ENCODE measurements at places on chromosomes 3 and 15. TPM values are rescaled to one million over a fixed set of nuclear protein-coding genes. Genes with fewer than 3 reads are reported as not detected.

NPAP1 gene
- total RNA-seq = 0.18 TPM

TMCO5A gene
- not detected for total RNA-seq

KCNH8 gene
- 1.3 TPM for total RNA-seq

GOLGA8J gene
- not detected for total RNA-seq

SV2B gene
- 0.26 TPM for total RNA-seq

PLAAT1 gene
- 1.7 TPM for total RNA-seq

ST3GAL6 gene
- total RNA-seq = 6.5 TPM

SRP14 gene
- total RNA-seq = 235 TPM

SPSB4 gene
- 1.2 TPM for total RNA-seq

NRG4 gene
- 2.7 TPM for total RNA-seq

GRCh38 chr3:9553021-9553947 is at the start of gene LHFPL4:
Gene LHFPL4 (minus strand): TSS chr3:9553822. CDS start chr3:9552679, 1,143 bp downstream.
- H3K4me3 ChIP-seq = peak within 1 kb of the TSS; percentile 31
- H3K27me3 ChIP-seq = peaks cover 15% of the 10 kb centered on the region
- peaks cover 5% of the 10 kb centered on the region for H3K4me1 ChIP-seq
- no peak within 1 kb of the TSS for H3K27ac ChIP-seq
- peaks cover 4% of the 10 kb centered on the region for H3K36me3 ChIP-seq
- DNase-seq = no peak

DNA sequence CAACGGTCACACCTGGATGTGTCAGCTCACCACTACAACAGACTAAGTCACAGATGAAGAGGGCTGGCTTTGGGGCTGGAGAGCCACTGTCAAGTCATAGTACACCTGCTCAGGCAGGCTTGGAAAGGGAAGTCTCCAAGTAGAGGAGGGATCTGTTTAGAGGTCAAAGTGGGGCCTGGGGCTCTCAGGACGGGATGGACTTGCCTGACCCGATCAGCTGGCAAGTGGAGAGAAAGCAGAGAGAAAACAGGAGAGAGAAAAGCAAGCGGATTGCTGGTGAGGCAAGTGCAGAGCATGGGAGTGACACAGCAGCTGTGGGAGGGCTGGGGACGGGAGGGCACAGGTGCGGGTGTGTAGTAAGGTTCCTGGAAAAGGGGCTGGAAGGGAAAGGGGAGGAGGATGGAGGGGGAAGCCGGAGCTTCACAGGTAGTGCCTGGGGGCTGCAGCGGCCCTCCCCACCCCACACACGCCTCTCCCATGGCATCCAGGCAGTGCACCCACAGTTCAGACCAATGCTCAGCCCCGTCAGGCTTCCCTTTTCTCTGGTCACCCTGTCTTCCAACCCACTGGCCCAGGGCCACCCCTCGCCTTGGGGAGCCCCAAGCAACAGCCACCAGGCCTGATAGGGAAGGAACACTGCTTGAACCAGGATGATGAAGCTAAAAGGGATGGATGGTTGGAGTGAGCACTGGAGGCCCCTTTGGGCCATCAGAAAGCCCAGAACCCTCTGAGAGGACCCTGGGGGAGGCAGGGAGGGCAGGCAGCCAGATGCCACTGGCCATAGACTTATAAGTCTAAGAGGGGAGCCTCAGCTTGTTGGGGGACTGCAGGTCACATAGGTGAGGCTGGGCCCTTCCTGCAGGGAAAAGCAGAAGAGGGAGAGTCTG is 8.5 kb downstream of the RPS17 start:
- no peak for DNase-seq
- H3K27me3 ChIP-seq = peaks cover 2% of the 10 kb centered on the region
- H3K4me1 ChIP-seq = no peaks in the 10 kb centered on the region
- no peak overlapping the region for H3K4me3 ChIP-seq

- no peaks in the 10 kb centered on the region for H3K4me1 ChIP-seq
- no peak for DNase-seq
- H3K27ac ChIP-seq = no peak overlapping the region
These were observed 862.7 kb upstream of the SEMA6D start for GRCh38 chr15:46854564-46854963.

DNA sequence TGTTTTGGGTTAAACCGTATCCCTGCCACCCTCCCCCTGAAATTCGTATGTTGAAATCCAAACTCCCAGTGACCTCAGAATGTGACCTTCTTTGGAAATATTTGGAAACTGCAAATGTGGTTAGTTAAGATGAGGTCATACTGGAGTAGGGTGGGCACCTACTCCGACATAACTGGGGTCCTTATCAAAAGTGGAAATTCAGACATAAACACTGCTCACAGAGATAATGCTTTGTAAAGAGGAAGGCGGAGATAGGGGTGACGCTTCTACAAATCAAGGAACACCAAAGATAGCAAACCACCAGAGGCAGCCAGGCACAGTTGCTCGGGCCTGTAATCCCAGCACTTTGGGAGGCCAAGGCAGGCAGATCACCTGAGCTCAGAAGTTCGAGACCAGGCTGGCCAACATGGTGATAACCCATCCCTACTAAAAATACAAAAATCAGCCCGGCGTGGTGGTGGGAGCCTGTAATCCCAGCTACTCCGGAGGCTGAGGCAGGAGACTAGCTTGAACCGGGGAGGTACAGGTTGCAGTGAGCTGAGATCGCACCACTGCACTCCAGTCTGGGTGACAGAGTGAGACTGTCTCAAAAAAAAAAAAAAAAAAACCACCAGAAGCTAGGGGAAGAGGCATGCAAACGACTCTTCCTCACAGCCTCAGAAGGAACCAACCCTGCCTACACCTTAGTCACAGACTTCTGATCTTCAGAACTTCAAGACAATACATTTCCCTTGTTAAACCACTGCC is 51.1 kb upstream of the CHD2 start:
- DNase-seq = no peak
- H3K4me3 ChIP-seq = no peak overlapping the region
- no peak overlapping the region for H3K27ac ChIP-seq
- no peaks in the 10 kb centered on the region for H3K27me3 ChIP-seq
- peaks cover 8% of the 10 kb centered on the region for H3K4me1 ChIP-seq

GRCh38 chr15:78208887-78209645 is 25.3 kb downstream of the ACSBG1 start:
- no peak overlapping the region for H3K4me3 ChIP-seq
- H3K27me3 ChIP-seq = no peaks in the 10 kb centered on the region
- no peak overlapping the region for H3K27ac ChIP-seq

DNA sequence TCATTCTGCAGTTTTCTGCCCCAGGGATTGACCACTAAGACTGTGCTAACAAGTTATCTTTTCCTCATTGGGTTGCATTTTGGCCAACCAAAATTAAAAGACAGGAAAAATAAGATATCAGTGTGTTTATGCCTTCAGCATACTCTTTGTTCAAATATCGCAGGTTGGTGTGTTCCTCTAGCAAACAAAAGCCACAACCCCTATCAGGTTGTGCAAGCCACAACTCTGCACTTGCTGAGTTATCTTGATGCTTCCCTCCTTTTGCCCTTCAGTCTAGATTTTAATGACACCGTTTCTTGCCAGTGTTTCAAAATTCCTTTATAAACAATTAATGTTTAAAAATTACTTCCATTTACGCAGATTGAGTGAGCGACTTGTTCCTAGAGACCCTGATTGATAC is 1164.2 kb downstream of the NSUN3 start:
- H3K4me1 ChIP-seq = no peaks in the 10 kb centered on the region
- no peak for DNase-seq
- H3K4me3 ChIP-seq = no peak overlapping the region
- H3K36me3 ChIP-seq = peaks cover 8% of the 10 kb centered on the region

GRCh38 chr3:133935843-133936769 is 40.4 kb upstream of the RAB6B start:
- no peaks in the 10 kb centered on the region for H3K27me3 ChIP-seq
- no peak for DNase-seq
- peaks cover 3% of the 10 kb centered on the region for H3K4me1 ChIP-seq
- H3K27ac ChIP-seq = no peak overlapping the region

GRCh38 chr3:16326724-16327349 is 61.8 kb downstream of the OXNAD1 start:
- peaks cover 2% of the 10 kb centered on the region for H3K27me3 ChIP-seq
- peaks cover 6% of the 10 kb centered on the region for H3K4me1 ChIP-seq
- H3K36me3 ChIP-seq = peaks cover 31% of the 10 kb centered on the region
- no peak overlapping the region for H3K27ac ChIP-seq

DNA sequence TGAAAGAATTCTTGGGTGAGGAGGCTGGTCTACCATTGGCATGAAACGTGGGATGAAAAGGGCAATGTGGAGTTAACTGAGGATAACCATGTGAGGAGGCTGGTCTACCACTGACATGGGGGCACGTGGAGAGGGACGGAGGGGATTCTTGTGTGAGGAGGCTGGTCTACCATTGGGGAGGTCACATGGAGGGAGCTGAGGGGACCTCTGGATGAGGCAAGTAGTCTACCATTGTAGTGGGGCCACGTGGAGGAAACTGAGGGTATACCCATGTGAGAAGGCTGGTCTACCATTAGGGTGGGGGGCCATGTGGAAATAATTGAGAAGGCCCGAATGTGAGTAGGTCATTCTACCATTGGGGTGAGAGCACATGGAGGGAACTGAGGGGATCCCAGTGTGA is 154.1 kb downstream of the FBLN2 start:
- peaks cover 17% of the 10 kb centered on the region for H3K27me3 ChIP-seq
- no peak for DNase-seq
- H3K4me3 ChIP-seq = no peak overlapping the region
- H3K4me1 ChIP-seq = no peaks in the 10 kb centered on the region

DNA sequence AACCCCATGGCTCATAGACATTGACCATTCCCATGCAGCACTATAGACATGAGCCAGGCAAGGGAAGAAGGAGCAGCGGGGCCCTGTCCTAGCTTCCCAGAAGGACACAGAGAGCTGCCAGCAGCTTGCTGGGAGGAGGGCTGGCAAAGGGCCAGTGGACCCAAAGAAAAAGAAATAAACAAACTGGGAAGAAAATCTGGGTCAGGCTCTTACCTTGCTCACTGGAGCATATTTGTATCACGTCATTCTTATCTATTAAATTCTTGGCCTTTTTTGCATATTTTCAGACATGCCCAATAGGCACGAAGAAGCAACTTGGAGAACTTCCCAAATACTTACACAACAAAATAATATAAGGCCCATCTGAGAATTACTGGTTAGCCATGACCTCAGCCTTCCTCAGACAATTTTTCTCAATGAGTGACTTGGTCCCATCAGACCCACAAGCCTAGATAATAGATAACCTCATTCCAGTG is 28.4 kb downstream of the RASGRP1 start:
- H3K36me3 ChIP-seq = no peaks in the 10 kb centered on the region
- H3K4me1 ChIP-seq = peaks cover 16% of the 10 kb centered on the region
- no peak overlapping the region for H3K27ac ChIP-seq
- H3K4me3 ChIP-seq = no peak overlapping the region
- peaks cover 2% of the 10 kb centered on the region for H3K27me3 ChIP-seq

- peak overlapping the region; percentile 94 for H3K27ac ChIP-seq
- no peak overlapping the region for H3K4me3 ChIP-seq
- no peaks in the 10 kb centered on the region for H3K27me3 ChIP-seq
- DNase-seq = no peak
- no peaks in the 10 kb centered on the region for H3K36me3 ChIP-seq
These were observed 497.0 kb upstream of the TBL1XR1 start for GRCh38 chr3:177694316-177694715.

GRCh38 chr3:81003817-81004216 is 757.6 kb downstream of the GBE1 start:
- H3K27ac ChIP-seq = no peak overlapping the region
- H3K4me3 ChIP-seq = no peak overlapping the region
- DNase-seq = no peak

DNA sequence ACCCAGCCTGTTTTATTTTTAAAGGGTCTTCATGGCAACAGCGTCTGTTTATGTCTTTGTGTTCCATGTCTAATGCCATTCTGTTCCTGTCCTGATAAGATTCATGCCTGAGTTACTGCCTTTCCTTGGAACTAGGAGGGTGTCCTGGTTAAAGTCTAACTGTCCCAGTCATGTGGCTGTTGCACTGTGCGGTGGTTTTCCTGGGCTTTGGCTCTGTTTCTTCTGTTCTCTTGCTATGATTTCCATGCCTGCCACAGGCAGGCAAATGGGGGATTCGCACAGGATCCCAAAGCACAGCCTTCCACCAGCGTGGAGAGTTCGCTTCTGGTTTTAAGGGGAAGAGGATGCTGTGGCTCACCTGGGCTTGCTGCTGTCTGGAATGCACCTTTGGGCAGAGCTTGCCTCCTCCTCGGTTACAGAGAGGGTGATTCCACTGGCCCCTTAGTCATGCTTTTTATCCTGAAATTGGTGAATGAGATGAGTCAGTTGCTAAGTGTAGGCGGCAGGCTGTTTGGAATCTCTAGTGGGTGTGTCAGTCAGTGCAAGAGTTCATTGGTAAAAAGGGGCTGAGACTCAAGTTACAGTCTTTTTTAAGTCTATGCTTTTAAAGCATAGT is 86.8 kb downstream of the CCK start:
- DNase-seq = no peak
- peaks cover 10% of the 10 kb centered on the region for H3K36me3 ChIP-seq
- H3K27me3 ChIP-seq = no peaks in the 10 kb centered on the region

GRCh38 chr3:43956945-43957344 is 266.2 kb downstream of the ABHD5 start:
- no peak overlapping the region for H3K4me3 ChIP-seq
- H3K27ac ChIP-seq = no peak overlapping the region
- no peaks in the 10 kb centered on the region for H3K27me3 ChIP-seq

- peak overlapping the region; percentile 95 for H3K4me3 ChIP-seq
- peaks cover 3% of the 10 kb centered on the region for H3K27me3 ChIP-seq
- peak; percentile 58 for DNase-seq
- peaks cover 11% of the 10 kb centered on the region for H3K4me1 ChIP-seq
- no peak overlapping the region for H3K27ac ChIP-seq
These were observed 1.2 kb downstream of the CADPS start for GRCh38 chr3:62873761-62874710.

DNA sequence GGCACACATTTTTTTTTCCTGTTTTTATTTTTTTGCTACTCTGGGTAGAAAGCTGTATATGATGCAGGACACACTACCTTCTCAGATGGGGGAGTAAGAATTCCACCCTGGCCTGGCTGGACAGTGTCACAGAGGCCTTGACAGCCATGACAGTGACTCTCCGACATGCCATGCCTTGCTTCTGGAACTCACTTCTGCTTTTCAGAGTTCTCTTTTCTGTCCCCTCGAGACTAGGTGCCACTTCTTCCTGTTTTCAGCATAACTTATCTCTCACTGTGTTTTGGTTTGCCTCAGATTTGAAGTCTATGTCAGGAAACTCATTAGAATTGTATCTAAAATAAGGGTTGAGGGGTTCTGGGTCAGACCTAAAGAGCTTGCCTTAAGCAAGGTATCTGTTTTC is 69.1 kb upstream of the SEC13 start:
- DNase-seq = no peak
- H3K36me3 ChIP-seq = peaks cover 29% of the 10 kb centered on the region
- H3K27ac ChIP-seq = no peak overlapping the region
- no peaks in the 10 kb centered on the region for H3K4me1 ChIP-seq

DNA sequence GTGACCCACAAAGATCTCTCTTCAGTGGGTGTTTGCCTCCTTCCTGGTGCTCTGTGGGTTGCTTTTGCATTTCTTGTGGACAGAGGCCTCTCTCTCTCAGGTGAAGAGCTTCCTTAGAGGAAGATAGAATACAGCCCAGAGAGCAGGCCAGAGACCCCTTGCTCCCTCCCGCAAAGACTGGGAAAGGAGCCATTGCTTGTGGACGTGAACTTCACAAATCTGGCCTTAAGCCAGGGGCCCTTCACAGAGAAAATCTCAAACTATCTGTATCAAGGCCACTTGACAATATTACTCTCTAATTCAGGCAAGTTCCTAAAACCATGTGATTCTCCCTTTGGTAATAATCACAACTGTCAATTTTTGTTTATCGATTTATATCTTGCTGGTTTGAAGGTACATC is 30.4 kb upstream of the CLK3 start:
- H3K27ac ChIP-seq = no peak overlapping the region
- DNase-seq = no peak
- peaks cover 74% of the 10 kb centered on the region for H3K4me1 ChIP-seq
- peaks cover 26% of the 10 kb centered on the region for H3K36me3 ChIP-seq
- H3K27me3 ChIP-seq = peaks cover 1% of the 10 kb centered on the region

All from endothelial cell (in vitro differentiated cells).